ENCODE measurements at places on chromosomes 6 and 20.

GRCh38 chr6:125315548-125315947, 13.8 kb upstream of the HDDC2 start:
- peaks cover 7% of the 10 kb centered on the region for H3K4me1 ChIP-seq
- H3K27me3 ChIP-seq = no peaks in the 10 kb centered on the region
- H3K4me3 ChIP-seq = no peak overlapping the region
- H3K36me3 ChIP-seq = no peaks in the 10 kb centered on the region

DNA sequence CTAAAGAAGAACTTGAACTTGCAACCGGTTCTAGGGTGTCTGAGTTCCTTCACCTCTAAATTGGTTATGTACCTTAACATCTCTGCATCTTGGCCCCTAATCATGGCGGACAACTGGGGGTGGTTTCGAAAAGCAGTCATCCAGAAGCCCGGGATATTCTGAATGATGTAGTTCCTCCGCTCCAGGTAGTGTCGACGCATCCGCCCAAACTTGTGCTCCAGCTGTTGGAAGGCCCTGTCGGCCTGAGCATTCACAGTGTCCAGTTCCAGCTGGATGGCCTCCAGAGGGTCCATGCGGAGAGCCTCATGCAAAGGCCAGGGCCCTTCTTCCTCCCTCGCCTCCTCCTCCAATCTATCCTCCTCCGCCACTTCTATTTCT, 887 bp downstream of the TSPYL1 start:
- peak overlapping the region; percentile 98 for H3K27ac ChIP-seq
- no peak for DNase-seq
- peaks cover 15% of the 10 kb centered on the region for H3K36me3 ChIP-seq
- peaks cover 67% of the 10 kb centered on the region for H3K4me1 ChIP-seq
- H3K4me3 ChIP-seq = peak overlapping the region; percentile 94

DNA sequence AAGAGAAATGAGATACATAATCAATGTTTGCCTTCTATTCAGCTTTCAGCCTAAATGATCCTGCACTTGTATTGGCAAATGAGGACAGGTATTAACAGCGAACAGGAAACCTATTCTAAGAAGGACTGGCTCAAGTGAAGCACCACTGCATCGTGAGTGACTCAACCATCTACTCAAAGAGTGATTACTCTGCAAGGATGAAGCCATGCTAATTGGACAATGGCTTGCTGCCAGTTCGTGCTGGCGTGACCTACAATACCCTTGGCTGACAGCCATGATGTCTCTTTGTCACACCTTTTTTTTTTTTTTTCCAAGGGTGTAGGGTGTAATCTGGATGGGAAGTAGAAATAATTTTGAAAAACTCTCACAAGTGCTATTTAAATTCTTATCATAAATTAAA, 104.9 kb downstream of the GJA10 start:
- no peaks in the 10 kb centered on the region for H3K27me3 ChIP-seq
- no peak for DNase-seq
- H3K4me1 ChIP-seq = peaks cover 12% of the 10 kb centered on the region
- peaks cover 13% of the 10 kb centered on the region for H3K36me3 ChIP-seq
- H3K27ac ChIP-seq = no peak overlapping the region

DNA sequence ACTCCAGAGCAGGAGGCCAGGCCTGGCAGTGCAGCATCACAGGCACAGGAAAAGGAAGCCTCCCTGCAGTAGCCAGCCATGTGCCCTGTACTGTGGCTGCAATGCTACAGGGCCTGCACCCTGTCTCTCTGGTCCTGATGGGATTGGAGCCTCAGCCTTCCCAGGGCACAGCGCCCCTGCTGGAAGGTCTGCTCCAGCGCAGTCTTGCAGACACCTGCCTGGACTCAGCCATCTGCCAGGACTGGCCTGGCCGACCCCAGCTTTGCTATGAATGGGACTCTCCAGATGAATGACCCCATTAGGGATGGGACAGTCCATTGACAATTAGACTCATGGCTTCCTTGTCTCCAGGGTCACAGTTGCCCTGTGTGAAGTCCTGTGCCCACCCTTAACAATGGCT, 251.6 kb downstream of the ERMARD start:
- H3K27me3 ChIP-seq = peaks cover 4% of the 10 kb centered on the region
- H3K27ac ChIP-seq = no peak overlapping the region
- H3K4me1 ChIP-seq = peaks cover 11% of the 10 kb centered on the region
- DNase-seq = no peak
- peaks cover 5% of the 10 kb centered on the region for H3K36me3 ChIP-seq

DNA sequence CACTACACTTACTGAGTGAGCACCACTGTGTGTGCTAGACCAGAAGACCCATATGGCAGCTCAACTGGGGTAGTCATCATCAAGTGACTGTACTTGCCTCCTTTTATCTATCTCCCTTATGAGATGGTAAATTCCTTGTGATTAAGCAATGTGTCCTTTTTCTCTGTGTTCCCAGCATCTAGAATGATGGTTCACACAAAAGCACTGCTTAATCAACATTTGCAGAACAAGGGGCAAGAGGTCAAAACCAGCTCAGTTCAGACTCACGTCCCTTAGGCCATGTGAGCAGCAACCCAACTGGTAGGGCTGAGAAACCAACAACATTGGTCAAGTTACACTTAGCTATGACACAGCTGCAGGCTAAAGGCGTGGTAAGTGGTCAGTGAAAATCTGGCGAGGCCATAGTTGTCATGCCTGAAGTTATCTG, 10.0 kb downstream of the TRAM2 start:
- H3K4me3 ChIP-seq = no peak overlapping the region
- H3K4me1 ChIP-seq = peaks cover 36% of the 10 kb centered on the region

DNA sequence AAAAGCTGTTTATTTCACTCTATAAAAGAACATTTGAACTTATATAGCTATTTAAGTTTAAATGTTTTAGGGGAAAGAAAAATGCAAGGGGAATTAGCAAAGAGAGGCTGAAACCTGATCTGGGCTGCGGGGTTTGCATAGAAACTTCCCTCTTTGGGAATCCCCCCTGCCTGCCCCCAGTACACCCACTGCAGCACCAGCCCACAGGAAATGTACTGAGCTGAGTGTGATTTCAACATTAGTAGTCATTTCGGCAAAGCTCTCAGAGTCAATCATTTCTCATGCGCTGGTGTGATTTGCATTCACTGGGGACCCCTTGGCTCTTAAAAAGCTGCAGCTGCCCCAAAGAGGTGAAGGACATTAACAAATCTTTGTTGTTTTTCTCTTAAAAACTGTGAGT, 859.4 kb downstream of the MAFB start:
- H3K36me3 ChIP-seq = no peaks in the 10 kb centered on the region
- DNase-seq = no peak
- H3K27ac ChIP-seq = no peak overlapping the region
- H3K27me3 ChIP-seq = no peaks in the 10 kb centered on the region

- DNase-seq = no peak
- H3K27ac ChIP-seq = no peak overlapping the region
- no peaks in the 10 kb centered on the region for H3K27me3 ChIP-seq
- no peak overlapping the region for H3K4me3 ChIP-seq
Measured at GRCh38 chr6:13359287-13359686, 30.9 kb upstream of the TBC1D7 start.

DNA sequence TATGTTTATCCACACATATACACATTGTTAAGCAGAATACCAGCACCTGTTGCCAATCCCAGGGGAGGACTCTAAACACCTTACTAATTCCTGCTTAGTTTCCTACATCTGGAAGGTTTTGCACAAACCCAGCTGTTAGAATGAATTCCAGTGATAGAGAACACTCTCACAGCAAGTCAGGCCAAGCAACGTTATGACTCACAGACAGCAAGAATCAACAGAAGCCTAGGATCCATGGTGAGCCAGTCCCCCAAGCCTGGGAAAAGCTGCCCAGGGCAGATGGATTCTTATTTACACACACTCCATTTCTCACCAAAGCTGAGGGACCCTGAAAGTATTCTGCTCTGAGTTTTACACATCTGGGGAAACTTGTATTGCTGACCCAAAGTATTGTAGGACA, 291.7 kb downstream of the SLC35F1 start:
- H3K27me3 ChIP-seq = no peaks in the 10 kb centered on the region
- H3K27ac ChIP-seq = no peak overlapping the region
- no peak overlapping the region for H3K4me3 ChIP-seq
- H3K4me1 ChIP-seq = peaks cover 11% of the 10 kb centered on the region
- no peak for DNase-seq
- no peaks in the 10 kb centered on the region for H3K36me3 ChIP-seq

GRCh38 chr6:5976811-5977210, 29.9 kb downstream of the NRN1 start:
- H3K27ac ChIP-seq = no peak overlapping the region
- H3K4me1 ChIP-seq = no peaks in the 10 kb centered on the region
- no peak overlapping the region for H3K4me3 ChIP-seq

DNA sequence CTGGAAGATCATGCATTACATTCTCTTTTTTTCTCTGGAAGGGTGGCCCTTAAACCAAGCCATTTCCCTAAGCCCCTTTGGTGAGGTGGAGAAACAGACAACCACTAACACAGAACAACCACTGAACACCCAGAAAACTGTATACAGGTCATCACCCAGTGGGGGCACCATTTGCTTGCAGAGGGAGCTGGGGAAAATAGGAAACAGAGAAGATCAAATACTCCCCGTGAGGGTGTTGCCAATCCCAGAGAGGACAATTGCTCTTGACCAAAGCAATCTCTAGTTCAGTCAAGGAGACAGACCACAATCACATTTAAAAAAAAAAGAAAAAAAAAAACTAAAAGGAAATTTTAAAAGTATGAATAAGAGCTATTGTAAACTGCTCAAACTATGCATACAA, 865 bp upstream of the DAAM2 start:
- no peak for DNase-seq
- H3K27me3 ChIP-seq = peaks cover 20% of the 10 kb centered on the region
- H3K4me1 ChIP-seq = peaks cover 27% of the 10 kb centered on the region
- H3K4me3 ChIP-seq = peak overlapping the region; percentile 40
- H3K27ac ChIP-seq = no peak overlapping the region

DNA sequence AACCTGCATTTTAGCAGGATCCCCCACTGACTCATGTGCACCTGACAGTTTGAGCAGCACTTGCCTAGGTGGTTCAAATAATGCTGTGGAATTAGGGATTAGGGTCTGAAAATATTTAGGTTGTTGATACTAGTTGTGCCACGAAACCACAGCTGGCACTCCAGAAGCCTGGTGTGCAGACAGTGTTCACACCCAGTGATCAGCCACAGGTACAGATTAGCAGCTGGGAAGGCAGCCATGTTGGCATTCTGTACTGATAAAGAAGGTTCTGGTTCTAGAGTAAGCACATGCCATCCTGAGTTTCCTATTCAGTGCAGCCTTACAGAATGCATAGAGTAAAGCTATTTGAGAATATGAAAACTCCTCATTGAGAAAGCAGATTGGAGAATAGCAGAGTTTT, 30.1 kb downstream of the TMEM74B start:
- H3K36me3 ChIP-seq = peaks cover 55% of the 10 kb centered on the region
- no peak for DNase-seq
- H3K27ac ChIP-seq = no peak overlapping the region
- no peaks in the 10 kb centered on the region for H3K4me1 ChIP-seq
- no peak overlapping the region for H3K4me3 ChIP-seq
- H3K27me3 ChIP-seq = no peaks in the 10 kb centered on the region

DNA sequence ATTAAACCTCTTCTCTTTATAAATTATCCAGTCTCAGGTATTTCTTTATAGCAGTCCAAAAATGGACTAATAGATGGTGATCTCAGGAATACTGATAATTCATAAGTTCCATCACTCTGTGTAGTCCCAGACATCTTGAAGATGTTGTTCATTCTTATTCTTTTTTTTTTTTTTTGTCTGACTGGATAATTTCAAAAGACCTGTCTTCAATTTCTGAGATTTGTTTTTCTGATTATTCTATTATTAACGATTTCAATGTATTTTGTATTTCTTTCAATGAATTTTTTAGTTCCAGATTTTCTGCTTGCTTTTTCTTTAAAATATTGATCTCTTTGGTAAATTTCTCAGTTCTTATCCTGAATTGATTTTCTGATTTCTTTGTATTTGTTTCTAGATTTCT, 29.7 kb upstream of the ZNF337 start:
- no peaks in the 10 kb centered on the region for H3K27me3 ChIP-seq
- H3K4me1 ChIP-seq = no peaks in the 10 kb centered on the region
- peaks cover 7% of the 10 kb centered on the region for H3K36me3 ChIP-seq
- DNase-seq = no peak

GRCh38 chr20:62560162-62560561, 82.1 kb upstream of the SLCO4A1 start:
- no peak overlapping the region for H3K4me3 ChIP-seq
- peaks cover 6% of the 10 kb centered on the region for H3K27me3 ChIP-seq
- no peak overlapping the region for H3K27ac ChIP-seq
- peaks cover 8% of the 10 kb centered on the region for H3K4me1 ChIP-seq
- H3K36me3 ChIP-seq = no peaks in the 10 kb centered on the region
- DNase-seq = no peak

DNA sequence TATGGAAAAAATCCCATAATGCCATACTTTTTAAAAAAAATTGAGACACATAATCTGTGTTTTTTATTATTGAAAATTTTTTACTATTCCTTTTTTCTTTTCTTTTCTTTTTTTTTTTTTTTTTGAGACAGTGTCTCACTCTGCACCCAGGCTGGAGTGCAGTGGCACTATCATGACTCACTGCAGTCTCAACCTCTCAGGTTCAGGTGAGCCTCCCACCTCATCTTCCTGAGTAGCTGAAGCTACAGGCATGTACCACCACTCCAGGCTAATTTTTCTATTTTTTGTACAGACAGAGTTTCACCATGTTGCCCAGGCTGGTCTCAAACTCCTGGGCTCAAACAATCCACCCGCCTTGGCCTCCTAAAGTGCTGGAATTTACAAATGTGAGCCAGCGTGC, 100.4 kb downstream of the AFG1L start:
- H3K4me1 ChIP-seq = no peaks in the 10 kb centered on the region
- H3K4me3 ChIP-seq = no peak overlapping the region
- H3K27ac ChIP-seq = no peak overlapping the region
- H3K36me3 ChIP-seq = peaks cover 8% of the 10 kb centered on the region
- H3K27me3 ChIP-seq = no peaks in the 10 kb centered on the region
- no peak for DNase-seq

DNA sequence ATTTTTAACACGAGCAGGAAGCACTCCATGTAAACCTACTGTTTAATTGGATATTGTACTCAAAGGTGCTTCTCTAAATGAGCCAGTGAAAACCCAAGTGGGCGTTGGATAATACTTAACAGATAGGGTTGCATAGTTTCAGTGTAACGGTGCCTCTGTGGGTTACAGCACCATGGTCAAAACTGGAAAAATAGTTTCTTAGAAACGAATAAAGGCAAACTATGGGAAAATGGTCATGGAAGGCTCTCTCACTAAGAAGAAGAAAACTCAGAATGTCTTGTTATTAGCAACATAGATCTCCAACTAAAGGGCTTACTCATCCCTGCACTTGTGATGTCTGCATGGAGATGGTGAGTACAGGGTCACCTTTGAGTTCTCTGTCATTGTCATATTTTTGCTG, 59.1 kb upstream of the NEDD9 start:
- H3K4me3 ChIP-seq = no peak overlapping the region
- DNase-seq = no peak
- no peak overlapping the region for H3K27ac ChIP-seq
- peaks cover 10% of the 10 kb centered on the region for H3K4me1 ChIP-seq
- peaks cover 5% of the 10 kb centered on the region for H3K36me3 ChIP-seq
- H3K27me3 ChIP-seq = no peaks in the 10 kb centered on the region

GRCh38 chr6:119006974-119007373, 71.5 kb downstream of the FAM184A start:
- no peak overlapping the region for H3K4me3 ChIP-seq
- H3K27ac ChIP-seq = no peak overlapping the region
- H3K4me1 ChIP-seq = peaks cover 2% of the 10 kb centered on the region
- DNase-seq = no peak
- peaks cover 21% of the 10 kb centered on the region for H3K36me3 ChIP-seq

- peaks cover 7% of the 10 kb centered on the region for H3K4me1 ChIP-seq
- no peak for DNase-seq
- H3K36me3 ChIP-seq = no peaks in the 10 kb centered on the region
- H3K27me3 ChIP-seq = peaks cover 82% of the 10 kb centered on the region
Measured at GRCh38 chr20:19213946-19214490, 1.6 kb downstream of the SLC24A3 start.
